ENCODE measurements at places on chromosomes 4 and X.

- no peak for DNase-seq
Observed at GRCh38 chr4:156390599-156391324, 437.1 kb upstream of the CTSO start.

GRCh38 chr4:84035568-84035967 lies 463.5 kb downstream of the NKX6-1 start:
- no peak for DNase-seq

DNA sequence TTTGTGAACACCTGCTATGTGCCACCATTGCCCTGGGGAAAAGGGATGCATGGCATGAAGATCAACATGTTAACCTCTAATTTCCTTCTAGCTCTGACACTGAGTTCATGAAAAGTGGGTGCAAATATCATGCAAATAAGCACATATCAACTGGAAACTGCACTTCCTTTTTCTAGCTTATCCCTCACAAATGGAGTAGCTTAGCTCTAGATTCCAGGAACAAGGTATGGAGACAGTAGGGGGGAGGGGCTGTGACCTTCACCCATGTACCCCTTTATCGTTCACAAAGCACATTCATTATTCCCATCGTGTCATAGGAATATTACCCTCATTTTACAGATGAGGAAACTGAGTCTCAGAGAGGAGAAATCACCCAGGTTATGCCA lies 37.4 kb downstream of the STARD8 start:
- DNase-seq: no peak

GRCh38 chr4:1509366-1509765 lies 103.1 kb upstream of the NKX1-1 start:
- no peak for DNase-seq

DNA sequence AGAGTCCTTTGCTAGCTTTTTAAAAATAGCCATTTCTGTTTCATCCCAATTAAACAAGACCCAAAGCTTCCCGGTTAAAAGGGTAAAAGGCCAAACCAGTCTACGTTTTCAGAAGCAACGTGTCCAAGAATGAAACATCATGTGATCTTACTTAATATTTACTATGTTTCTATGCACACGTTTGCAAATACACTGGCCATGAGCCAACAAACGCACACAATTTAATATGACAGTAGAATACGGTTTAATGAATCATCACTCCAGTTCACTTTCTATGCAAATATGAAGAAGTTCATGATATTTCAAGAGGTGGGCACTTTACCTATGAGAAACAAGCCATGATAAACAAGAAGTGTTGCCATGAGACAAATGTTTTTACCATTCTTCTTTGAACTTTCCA lies 4.3 kb downstream of the NR0B1 start:
- DNase-seq: no peak

DNA sequence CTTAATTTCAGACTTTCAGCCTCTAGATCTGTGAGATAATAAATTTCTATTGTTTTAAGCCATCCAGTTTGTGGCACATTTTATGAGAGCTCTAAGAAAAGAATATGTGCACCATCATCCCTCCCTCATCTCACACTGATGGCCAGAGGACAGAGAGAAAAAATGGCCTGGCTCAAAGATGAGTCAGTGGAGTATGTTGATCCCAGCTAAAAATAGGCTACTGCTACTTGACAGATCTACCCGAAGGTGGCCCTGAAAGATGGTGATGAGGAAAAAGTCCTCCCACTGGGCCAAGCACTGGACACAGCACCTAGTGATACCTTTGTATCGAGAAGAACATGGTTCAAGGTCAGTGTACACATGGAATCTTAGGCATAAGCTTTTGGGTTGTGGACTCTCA lies 38.2 kb upstream of the DCTD start:
- DNase-seq: no peak

GRCh38 chr4:8594097-8595038 lies 1.8 kb downstream of the CPZ start:
- peak; percentile 58 for DNase-seq

DNA sequence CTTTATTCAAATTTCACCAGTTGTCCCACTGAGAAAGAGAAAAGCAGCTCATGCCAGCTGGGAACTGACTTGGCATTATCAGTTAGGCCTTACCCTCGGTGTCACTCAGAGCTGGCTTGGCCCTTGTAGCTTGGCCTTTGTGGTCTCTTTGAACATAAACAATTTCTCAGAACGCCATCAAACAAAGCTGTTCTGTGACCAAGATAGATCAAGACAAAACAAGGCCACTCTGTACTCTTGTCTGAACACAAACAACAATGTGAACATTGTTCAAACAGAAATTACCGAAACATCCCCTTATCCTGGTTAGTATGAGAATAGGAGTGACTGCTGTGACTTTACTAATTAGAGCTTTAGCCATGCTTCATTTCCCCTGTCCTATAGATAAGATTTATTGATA lies 57.2 kb downstream of the DIPK2B start:
- peak; percentile 94 for DNase-seq

- DNase-seq: no peak
Observed at GRCh38 chr4:48798117-48798516, 18.0 kb upstream of the FRYL start.

DNA sequence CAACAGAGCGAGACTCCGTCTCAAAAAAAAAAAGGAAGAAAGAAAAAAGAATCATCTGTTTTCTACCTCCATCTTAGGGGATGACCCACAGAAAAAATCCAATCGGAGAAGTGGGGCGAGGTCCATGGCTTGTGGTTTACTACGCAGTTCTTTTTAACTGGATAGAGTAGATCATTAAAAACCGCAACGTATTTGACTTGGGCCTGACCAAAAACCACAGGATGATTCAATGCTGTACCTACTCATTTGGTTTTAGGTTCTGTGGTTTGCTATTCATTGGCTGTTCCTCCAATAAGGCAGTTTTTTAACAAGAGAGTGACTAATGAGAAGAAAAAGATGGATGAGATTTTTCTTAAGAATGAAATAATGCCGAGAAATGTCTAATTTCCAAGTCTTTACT lies 83.7 kb downstream of the FREM3 start:
- no peak for DNase-seq

- no peak for DNase-seq
Observed at GRCh38 chr4:102637391-102637790, 123.4 kb downstream of the MANBA start.

GRCh38 chrX:51608126-51608525 lies 10.6 kb downstream of the CENPVL3 start:
- no peak for DNase-seq

- DNase-seq: no peak
Observed at GRCh38 chrX:150506486-150506885, 61.9 kb upstream of the MTM1 start.

- DNase-seq: no peak
Observed at GRCh38 chrX:52031371-52031770, 37.6 kb downstream of the MAGED4B start.

- no peak for DNase-seq
Observed at GRCh38 chr4:122739174-122739573, 6.7 kb downstream of the BBS12 start.

DNA sequence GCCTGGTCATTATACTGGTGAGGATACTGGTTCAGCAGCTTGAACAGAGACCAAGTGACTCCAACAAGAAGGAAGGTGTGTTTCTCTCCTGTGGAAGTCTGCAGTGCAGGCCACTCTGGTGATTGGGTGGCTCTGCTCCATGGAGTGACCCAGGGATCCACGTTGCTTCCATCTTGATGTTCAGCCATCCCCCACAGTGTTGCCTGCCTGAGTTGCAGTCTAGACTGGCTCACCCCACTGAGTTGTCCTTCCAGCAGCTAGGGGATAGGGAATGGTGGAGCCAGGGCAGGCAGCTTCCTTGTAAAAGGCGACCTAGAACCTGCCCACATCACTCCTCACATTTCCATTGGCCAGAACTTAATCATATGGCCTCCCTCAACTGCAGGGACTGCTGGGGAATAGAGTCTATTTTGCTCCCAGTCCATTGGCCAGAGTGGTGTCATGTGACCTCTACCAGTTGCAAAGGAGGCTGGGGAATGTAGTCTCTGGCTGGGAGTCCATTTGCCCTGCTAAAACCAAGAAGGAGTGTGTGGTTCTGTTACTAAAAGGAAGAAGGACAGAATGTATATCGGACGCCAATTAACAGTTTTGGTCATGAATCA lies 8.0 kb downstream of the MAN2B2 start:
- no peak for DNase-seq

DNA sequence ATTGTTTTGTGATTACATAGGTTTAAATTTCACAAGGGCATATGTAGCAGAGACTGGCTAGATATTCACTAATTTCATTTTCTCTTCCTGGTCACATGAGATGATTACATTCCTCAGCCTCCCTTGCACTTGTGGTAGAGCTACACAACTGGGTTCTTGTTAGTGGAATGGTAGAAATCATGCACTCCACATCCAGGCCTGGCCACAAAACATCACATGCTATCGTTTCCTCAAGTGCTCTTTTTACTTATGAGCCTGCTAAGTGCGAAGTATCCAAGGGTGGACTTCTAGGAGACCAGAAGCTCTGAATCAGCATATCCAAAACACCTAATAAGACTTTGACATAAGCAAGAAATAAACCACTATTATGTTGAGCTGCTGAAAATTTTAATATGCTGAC lies 26.4 kb upstream of the HPGDS start:
- no peak for DNase-seq

- DNase-seq: no peak
Observed at GRCh38 chrX:34058005-34058404, 74.1 kb downstream of the FAM47A start.

- no peak for DNase-seq
Observed at GRCh38 chr4:150590631-150591030, 8.7 kb downstream of the MAB21L2 start.

DNA sequence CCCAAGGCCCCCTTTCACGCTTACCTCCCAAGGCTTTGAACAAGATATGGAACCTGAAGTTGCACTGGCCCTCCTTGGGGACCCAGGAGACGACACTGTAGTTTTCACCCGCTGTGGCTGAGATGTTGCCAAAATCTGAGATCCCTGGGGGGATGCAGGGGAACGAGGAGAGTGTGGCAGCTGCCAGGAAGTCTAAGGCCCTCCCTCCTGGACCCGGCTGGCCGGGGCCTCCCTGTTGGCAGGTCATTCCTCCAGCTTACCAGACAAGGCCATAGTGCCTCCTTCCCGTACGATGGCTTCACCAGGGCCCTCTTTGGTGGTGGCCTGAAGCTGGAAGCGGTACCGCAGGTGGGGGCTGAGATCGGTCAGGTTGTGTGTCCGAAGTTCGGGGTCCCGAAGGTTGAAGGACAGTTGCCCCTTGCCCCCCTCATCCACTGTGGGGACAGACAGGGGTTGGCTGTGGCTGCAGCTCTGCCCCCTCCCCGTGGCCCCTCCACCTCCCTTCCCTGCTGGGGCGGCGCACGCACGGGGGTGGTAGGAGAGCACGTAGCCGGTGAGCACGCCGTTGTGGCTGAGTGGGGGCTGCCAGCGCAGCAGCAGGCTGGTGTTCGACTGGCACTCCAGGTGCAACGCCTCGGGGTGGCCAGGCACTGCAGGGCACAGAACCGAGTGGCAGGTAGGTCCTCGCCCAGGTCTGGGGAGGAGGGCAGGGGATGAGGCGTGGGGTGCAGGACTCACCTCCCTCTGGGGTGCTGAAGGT lies 21.2 kb downstream of the L1CAM start:
- DNase-seq: no peak

GRCh38 chr4:35690271-35690670 lies 554.0 kb downstream of the ARAP2 start:
- DNase-seq: no peak

DNA sequence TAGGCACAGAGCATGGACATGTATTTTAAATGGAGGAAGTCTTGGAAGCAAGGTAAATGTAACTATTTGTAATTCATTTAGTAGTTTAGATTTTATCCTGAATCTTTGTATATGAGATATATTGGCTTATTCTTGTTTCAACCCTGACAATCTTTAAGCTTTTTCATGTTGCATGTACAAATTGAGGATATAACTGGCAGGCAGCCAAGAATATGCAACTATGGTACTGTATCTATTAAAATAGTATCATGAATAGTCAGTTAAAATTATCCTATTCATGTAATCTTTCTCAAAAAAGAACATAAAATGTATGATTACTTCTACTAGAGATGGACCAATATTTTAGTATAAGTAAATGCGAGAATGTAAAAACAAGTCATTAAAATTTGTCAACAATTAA lies 1141.5 kb downstream of the PCDH18 start:
- DNase-seq: no peak

DNA sequence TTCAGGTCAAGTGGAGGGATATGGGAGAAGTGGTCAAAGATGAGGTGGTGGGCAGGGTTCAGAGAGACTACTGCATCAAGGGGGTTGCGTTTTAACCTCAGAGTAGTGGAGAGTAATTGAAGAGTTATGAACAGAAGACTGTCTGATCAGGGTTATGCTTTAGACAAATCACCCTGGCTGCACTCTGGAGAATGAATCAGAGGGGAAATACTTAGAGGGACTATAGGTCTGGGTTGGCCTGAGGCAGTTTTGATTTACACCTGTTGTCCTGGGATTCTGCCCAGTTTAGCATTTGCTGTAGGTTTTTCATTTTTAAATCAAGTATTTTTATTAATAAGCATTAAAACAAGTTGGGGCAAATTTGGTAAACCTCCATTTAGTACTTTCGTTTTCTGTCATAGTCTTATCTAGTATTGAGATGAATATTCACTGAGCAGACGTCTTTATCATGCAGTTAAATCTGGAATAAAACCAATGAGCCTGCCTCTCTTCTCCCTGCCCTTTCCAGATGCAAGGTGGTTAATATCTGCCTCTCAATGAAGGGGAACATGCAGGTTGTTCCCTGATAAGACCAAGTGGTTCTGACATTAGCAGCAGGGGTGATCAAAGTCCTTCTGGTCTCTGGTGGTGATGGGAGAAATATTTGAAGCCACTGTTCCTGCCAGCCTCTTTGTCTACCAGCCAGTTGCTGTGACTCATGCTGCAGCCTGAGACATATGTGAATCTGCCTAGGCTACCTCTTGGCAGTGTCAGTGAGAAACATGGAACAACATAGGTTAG lies 116.0 kb upstream of the RPS6KA3 start:
- no peak for DNase-seq

DNA sequence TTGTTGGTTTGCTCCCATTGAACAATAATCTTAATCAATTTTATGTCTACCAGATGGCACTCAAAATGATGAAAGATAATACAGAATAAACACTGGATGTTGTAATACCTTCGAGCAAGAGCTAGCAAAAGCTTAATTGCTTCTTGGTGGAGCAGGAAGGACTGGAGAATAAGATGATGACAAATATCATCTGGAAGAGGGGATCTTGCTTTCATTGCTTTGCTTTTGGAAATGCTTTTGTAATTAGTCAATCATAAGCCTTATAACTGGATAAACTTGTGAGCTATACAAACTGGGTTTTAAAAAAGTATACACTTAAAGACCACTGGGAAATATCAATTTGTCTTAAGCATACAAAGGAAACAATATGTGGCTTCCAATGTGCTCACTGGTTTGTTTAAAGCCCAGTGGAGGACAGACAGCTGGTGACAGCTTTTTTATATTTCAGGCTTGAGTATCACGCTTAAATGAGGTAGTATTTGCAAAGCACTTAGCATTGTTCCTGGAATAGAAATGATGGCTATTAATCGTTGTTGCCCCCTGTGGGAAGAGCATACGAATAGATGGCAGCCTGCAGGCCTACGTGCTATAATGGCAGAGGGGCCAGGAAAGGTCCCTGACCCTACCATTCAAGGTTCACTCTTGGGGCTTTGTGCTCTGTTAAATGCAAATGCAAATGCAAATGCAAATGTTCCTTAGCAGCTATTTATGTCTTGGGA lies 61.2 kb downstream of the TMEM150C start:
- no peak for DNase-seq

GRCh38 chrX:18647621-18648020 lies 24.3 kb downstream of the RS1 start:
- no peak for DNase-seq

- no peak for DNase-seq
Observed at GRCh38 chrX:129227366-129227765, 295.9 kb downstream of the SMARCA1 start.
